KBM-7 (cell line): ENCODE measurements at places on chromosomes 2 and 18.
A peak's percentile ranks its signal among the peaks of the same experiment; 100 is the strongest.

GRCh38 chr2:33581872-33582271 lies 17.2 kb downstream of the FAM98A start:
- DNase-seq: peak; percentile 75

DNA sequence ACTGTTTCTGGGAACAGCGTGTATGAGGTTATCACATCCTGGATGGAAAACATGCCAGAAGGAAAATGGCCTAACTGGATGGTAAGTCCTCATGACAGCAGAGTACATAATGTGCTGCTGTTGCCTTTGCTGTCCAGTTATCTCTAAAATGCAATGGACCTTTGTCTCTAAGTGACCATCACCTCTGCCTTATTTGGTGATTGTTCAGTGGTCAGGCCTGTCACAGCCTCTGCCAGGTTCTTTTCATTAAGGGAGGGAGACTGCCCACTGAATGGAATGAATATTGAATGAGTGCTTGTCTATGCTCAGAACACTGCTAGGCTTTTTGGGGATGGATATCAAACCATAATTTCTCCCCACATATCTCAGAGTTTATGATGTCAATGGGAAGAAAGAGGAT lies 29.0 kb downstream of the SLC3A1 start:
- DNase-seq: no peak

DNA sequence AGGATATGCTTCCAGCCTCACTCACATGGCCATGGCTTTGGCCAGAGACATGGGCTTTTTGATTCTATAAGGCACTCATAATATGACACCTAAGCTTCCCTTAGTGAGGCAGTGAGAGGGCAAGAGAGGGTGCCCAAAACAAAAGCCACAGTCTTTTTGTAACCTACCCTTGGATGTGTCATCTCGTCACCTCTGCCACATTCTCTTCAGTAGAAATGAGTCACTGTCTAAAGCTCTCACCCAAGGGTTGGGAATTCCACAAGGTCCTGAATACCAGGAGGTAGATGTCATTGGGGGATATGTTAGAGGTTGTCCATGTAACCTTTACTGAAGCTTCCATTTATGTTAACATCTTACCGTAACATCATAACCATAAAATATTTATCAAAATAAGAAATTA lies 108.4 kb downstream of the ALMS1 start:
- DNase-seq: no peak

- no peak for DNase-seq
These were observed 214.7 kb downstream of the CYP26B1 start for GRCh38 chr2:71932780-71933466.

GRCh38 chr2:133765658-133766057 lies 197.4 kb upstream of the NCKAP5 start:
- no peak for DNase-seq

DNA sequence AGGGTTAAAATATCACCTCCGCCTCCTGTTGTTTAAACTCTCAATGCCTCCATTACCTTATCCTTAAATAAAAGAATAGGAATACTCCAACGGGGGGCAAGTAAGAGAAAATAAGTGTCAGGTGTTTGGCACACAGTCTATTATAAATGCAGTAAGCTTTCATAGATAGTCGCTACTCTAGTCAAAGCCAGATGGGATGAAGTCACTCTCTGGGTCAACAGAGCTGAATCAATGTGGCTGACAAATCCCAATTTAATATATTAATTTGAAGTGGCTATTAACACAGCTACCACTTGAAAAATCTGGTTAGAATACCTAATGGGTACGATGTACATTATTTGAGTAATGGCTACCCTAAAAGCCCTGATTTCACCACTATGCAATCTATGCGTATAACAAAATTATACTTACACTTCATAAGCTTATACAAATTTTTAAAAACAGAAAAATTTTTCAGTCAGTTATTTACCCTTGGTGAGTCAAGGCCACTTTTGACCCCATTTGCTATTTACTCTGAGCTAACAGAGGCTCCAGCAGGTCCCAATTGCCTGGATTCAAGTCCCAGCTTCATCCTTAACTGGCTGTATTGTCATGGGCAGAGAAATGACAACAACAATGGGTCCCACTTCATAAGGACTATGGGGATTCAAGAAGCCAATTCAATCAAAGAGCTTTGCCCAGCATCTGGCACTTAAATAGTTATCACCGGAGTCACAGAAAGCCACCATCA lies 167.5 kb upstream of the PID1 start:
- DNase-seq: no peak

DNA sequence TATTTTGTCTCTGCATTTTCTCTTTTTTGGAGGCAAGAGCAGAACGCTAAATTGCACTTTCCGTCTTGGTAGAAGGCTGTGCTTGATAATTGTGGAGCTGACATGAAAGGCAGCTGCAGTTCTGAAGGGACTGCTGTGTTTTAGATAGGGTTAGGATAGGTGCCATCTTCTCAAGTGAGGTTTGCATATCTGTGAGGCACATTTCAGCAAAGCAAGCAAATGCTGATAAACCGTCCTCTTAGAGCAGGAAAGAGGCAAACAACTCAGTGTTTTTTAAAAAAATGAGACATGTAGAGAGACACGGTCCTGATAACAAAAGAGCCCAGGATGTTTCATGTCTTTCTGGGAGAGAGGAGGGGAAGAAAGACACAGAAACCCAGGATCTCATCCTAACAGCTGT lies 217.7 kb downstream of the SOCS6 start:
- no peak for DNase-seq

DNA sequence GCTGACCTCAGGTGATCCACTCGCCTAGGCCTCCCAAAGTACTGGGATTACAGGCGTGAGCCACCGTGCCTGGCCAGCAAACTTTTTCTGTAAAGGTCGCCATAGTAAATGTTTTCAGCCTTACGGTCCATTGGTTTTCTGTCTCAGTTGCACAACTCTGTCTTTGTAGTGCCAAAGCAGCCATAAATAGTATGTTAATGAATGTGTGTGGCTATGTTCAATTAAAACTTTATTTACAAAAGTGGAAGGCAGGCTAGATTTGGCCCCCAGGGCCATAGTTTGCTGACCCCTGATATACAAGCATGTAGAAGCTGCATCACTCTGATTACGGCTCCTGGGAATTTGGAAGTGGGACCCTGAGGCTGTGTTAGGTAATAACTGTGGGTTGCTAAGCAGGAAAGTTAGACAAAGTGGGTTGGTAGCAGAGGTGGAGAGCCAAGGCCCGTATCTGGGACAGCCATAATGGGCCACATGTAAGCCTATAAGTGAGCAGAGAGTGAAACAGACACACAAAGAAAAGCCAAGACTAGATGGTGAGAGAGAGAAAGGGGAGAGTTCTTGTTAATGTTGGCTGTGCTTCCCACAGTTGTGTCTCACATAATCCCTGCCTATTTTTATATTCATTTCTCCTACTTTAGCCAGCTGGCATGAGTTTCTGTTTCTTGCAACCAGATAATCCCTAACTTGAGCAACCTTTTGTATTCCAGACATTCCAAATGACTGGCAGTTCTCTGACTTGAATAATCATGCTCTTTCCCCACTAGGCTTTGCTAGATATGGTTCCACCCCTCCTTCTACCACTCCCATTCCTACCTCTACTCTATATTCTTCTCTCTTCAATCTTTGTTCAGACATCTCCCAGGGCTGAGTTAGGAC lies 223.3 kb upstream of the STON1 start:
- no peak for DNase-seq
